Heart right ventricle (tissue), 16 donors: ENCODE measurements at places on chromosomes 5 and 9. TPM values are rescaled to one million over a fixed set of nuclear protein-coding genes. Genes with fewer than 3 reads are reported as not detected.

OR1J2 gene
- not detected for total RNA-seq

PCDHB3 gene
- total RNA-seq: 1.3 TPM

IFNA2 gene
- not detected for total RNA-seq

HMMR gene
- 0.30 TPM for total RNA-seq

NR5A1 gene
- not detected for total RNA-seq

MOB3B gene
- 2.3 TPM for total RNA-seq

DMRT3 gene
- total RNA-seq: not detected

ENTPD8 gene
- total RNA-seq: not detected

GPR150 gene
- not detected for total RNA-seq

STK32A gene
- 2.1 TPM for total RNA-seq

PCDHGA9 gene
- 5.7 TPM for total RNA-seq

TMED9 gene
- total RNA-seq: 58.9 TPM

SPATA31E1 gene
- not detected for total RNA-seq

ALDH1A1 gene
- 21.7 TPM for total RNA-seq

MEGF9 gene
- total RNA-seq: 8.0 TPM
